ENCODE measurements at places on chromosomes 11 and 22.

- no peak for DNase-seq
Observed at GRCh38 chr11:58318532-58318931, 40.3 kb downstream of the OR5B17 start.

DNA sequence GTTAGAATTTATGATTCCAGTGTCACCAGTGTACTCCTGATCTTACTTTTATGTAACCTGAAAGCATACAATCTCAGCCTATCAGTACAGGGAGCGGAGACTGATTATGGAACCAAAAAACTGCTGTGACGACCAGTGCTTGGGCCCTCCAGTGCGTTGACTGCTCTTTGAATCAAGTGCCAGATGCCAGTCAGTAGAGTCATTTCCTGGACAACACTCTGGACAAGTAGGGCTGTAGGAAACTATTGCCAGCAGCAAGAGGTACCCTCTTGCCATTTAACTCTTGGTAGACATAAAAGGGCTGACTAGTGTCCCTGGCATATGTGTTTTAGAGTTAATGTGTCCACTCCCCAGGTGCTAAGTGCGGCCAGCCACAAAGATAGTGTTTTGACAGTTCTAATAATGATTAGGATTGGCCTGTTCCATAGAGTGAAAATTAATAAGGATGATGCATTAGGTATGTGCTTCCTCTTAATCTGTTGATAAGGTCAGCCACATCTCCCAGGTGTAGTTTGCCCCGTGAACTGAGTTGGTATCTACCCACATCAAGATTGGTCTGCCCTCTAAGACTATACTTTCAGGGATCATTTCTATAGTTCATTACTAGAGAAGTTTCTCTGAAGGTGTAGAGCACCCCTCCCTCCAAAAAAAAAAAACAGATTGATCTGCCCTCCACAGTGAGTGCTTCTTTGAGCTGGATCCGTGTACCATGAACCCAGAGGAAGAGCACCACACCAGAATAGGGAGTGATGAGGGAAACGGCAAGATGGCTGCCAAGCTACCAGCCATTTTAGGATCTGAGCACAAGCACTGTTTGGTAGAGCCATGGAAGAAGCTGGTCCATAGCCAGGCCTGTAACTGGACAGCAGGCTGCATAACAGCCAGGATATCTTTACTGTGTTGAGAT lies 20.7 kb upstream of the AIFM3 start:
- DNase-seq: no peak

DNA sequence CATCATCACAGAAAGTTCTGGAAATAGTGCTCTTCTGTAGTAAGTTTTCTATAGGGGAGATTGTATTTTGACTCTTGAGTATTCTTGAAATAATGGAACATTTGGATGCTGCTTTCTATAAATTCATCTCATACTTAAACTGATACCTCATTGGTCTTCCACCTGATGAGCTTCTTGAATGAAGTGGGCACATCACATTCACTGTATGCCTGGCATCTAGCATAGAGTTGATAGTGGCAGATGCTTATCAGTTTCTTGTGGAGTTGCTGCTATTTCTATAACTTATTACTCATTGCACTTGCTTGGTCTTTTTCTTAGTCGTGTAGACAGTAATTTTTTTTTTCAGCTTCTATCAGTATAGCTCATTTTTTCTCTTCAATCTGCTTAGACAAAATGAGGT lies 5.4 kb downstream of the ATXN10 start:
- no peak for DNase-seq

DNA sequence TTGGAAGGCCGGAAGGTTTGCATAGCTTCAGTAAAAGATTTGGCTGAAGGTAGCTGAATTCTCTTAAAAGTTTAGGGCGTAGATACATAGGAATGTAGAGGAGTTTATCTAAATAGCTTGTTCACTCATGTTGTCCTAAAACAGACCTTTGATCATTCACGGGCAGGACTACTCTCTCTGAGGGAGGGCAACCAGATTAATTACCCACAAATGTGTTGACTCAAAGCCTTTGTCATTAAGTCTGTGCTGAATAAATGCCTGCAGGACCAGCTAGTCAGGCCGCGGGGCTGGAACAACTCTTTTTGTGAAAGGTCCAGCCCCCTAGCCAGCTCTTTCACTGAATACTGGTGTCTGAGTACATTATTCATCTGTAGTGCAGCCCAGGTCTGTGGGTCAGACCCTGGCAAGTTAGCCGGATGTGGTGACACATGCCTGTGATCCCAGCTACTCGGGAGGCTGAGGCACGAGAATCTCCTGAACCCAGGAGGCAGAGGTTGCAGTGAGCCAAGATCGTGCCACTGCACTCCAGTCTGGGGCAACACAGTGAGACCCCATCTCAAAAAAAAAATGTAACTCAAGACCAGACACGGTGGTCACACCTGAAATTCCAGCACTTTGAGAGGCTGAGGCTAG lies 2.8 kb upstream of the FADD start:
- no peak for DNase-seq

GRCh38 chr11:19099093-19099492 lies 17.9 kb upstream of the ZDHHC13 start:
- DNase-seq: no peak

DNA sequence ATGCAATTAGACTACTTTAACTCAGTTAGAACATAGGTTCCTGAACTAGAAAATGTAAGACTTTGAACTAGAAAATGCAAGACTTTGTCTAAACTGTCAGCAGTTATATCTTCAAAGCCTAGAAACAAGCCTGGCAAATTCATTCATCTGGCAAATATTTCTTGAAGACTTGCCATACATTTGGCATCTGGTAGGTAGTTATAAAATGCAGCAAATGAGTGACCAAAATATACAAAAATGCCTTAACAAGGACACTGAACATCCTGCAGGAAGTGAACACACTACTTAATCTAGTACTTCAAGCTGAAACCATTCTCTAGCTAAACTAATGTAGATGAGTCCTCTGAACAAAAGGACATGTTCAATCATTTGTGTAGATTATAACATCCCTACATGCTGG lies 84.7 kb upstream of the SCUBE2 start:
- DNase-seq: no peak

GRCh38 chr11:57735619-57736298 lies 5.5 kb upstream of the SELENOH start:
- DNase-seq: no peak

GRCh38 chr11:72189455-72190250 lies 2.3 kb upstream of the FOLR1 start:
- DNase-seq: no peak

DNA sequence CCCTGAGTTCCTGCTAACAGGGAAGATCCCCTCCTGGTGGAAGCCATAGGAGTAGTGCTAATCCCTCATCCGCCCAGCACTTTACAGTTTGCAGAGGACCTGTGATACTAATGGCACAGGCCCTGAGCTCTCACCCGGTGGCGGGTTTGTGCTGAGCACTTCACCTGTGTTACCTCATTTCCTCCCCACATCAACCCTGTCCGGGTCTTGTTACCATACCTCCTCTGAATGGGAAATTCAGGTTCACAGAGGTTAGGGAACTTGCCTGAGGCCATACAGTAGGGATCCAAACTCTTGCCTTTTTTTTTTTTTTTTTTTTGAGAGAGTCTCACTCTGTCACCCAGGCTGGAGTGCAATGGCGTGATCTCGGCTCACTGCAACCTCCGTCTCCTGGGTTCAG lies 25.2 kb downstream of the CAPN1 start:
- no peak for DNase-seq

- no peak for DNase-seq
Observed at GRCh38 chr11:12253843-12254281, 123.5 kb upstream of the PARVA start.

- no peak for DNase-seq
Observed at GRCh38 chr11:14190992-14191778, 167.8 kb downstream of the RRAS2 start.

- DNase-seq: no peak
Observed at GRCh38 chr11:33742249-33742851, 6.1 kb upstream of the CD59 start.

GRCh38 chr22:19319281-19319680 lies 27.8 kb upstream of the CLTCL1 start:
- no peak for DNase-seq

DNA sequence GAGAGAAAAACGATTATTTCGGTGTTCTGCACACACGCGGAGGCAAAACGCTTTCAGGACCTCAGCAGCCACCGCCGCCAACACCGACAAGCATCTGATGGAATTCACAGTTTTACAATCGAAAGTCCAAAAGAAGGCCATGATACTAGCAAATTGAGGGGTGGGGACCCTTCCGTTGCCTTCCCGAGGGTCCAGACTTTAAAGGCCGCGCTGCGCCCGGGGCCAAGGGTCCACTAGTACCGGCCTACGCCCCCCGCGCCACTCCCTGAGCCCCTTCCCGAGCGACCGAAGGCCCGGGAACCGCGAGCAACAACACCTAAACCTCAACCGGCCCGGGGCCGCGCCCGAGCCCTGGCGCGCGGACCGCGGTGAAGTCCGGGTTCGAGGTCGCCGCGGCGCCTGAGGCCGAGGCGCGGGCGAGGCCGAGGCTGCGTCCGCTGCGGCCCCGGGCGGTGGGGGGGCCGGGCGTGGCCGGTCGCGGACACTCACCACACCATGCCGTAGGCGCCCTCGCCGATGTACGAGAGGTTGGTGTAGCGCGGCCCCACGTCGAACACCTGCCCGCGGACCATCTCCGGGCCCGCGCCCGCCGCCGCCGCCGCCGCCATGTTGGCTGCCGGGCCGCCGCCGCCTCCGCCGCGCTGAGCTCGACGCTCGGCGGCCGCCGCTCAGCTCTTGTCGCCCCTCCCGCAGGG lies 465 bp downstream of the MAPK1 start:
- DNase-seq: no peak

- DNase-seq: no peak
Observed at GRCh38 chr22:47796128-47796908, 1033.9 kb downstream of the TBC1D22A start.

DNA sequence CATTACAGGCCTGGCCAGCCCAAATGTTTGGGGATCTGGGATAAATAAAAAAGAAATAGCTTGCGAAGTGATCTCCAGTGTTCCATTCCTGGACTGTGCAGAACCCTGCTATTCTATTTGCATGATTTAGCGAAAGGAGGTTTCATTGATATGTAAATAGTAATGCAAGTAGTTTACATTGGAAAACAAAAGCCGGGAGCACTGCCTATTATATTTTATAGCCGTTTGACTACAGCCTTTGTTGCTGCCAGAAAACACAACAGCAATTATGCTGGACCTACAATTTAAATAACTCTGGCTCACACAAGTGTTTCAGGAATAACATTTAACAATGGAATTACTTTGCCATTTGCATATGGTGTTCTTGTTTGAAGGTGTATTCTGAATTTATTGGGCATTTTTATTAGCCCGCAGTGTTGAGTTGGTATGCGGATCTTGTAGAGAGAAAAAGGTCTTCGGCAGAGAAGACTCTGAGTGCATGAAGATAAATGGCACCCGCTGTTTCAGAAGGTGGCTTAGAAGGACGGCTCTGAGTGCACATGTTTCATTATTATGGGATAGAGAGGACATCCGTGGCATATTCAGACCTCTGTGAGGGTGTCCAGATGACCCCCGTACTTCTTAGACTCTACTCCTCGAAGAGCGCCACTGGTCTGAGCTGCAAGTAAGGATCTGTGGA lies 315.0 kb downstream of the BRD1 start:
- no peak for DNase-seq

- DNase-seq: no peak
Observed at GRCh38 chr11:108901359-108901758, 236.5 kb downstream of the DDX10 start.

GRCh38 chr11:85572056-85572455 lies 55.1 kb downstream of the DLG2 start:
- no peak for DNase-seq

DNA sequence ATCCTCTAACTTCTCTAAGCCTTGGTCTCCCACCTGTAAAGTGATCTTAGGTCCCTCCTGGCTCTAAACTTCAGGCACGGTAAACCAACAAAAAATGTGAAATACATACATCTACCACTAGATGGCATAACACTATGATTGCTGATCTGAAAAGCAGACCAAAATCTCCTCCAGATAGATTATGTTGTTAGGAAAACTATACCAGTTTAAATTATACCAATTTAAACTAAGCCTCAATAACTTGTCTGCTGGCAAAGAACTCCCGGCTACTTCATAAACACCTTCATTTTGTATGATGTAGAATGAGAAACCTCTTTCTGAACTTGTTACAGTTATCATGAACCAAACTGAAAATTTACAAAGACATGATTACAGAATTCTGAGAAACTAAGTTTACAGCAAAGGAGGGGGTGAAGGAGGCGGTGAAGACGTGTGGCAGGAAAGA lies 85.9 kb downstream of the SBF2 start:
- DNase-seq: peak; percentile 23

GRCh38 chr11:69479591-69480271 lies 1.7 kb upstream of the LINC01488 start:
- DNase-seq: no peak

- no peak for DNase-seq
Observed at GRCh38 chr11:73158356-73159051, 16.4 kb upstream of the FCHSD2 start.

- no peak for DNase-seq
Observed at GRCh38 chr11:102530558-102530957, at the start of gene MMP7. Gene MMP7 (minus strand): TSS chr11:102530747. CDS start chr11:102530700, 47 bp downstream.

DNA sequence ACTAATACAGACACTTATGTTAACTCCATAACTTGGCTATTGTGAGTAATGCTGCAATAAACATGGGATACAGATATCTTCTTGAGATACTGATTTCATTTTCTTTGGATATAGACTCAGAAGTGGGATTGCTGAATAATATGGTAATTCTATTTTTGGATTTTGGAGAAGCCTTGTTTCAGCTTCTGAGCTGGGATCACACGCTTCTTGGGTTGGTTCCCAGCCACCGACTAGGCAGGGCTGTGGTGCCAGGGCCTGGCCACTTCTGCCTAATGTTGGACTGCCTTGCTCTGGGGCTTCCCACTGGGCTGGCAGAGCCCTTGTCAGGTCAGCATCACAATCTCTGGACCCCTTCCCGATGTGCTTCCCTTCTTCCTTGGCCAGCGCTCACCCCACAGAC lies 14.0 kb upstream of the MCHR1 start:
- DNase-seq: no peak

GRCh38 chr22:40525250-40525884 lies 111.2 kb downstream of the MRTFA start:
- DNase-seq: no peak

DNA sequence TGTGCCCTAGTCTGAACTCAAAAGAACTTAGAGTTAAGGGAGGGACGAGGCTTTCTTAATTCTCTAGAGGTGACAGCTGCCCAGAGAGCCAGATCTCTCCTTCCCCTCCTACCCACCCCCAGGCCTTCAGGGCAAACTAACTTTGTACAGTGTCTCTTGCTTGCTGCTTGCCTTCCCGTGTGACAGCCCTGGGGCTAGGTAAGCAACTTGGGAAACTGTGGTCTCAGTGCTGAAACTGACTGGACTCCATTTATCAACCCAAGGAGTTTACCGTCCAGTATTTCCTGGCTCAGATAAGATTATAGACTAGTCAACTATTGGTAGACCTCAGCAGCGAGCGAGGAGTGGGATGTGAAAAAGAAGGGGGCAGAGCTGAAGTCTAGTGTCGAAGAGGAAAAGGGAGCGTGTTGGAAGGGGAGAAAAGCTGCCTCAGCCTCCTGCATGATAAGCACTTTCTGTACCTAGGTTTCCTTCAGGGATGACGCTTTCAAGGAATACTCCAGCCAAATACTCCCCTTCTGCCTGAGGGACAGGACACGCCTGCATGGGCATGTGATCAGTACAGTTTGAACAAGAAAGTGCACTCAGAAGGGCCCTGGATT lies 43.3 kb upstream of the WEE1 start:
- DNase-seq: no peak

GRCh38 chr11:12109591-12110196 lies 696 bp upstream of the MICAL2 start:
- DNase-seq: no peak
